ENCODE measurements at places on chromosomes 3 and 15. TPM values are rescaled to one million over a fixed set of nuclear protein-coding genes. Genes with fewer than 3 reads are reported as not detected.
A peak's percentile ranks its signal among the peaks of the same experiment; 100 is the strongest.

MASP1 gene
- not detected for total RNA-seq

ITIH3 gene
- not detected for total RNA-seq

DPPA2 gene
- total RNA-seq: not detected

ALDH1A2 gene
- total RNA-seq: 0.83 TPM

RETNLB gene
- not detected for total RNA-seq

DNA sequence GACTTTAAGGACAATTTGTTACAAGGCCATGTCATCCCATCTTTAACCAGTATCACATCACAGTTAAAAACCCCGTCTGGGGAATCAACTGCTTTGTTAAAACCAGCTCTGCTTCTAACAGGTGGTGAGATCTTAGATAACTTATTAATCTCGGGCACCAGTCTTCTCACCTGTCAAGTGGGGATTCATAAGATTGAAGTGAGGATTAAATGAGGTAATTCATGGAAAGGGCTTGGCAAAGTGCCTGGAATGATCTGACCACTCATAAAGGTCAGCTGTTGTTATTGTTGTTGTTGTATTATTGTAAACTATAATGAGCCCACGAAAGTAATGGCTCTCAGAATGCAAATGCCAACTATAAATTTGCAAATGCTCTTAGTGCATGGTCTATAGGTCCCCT is 30.1 kb upstream of the SLC24A5 start:
- no peak for DNase-seq

- DNase-seq: no peak
Measured at GRCh38 chr15:39874890-39875549, 45.0 kb downstream of the GPR176 start.

DNA sequence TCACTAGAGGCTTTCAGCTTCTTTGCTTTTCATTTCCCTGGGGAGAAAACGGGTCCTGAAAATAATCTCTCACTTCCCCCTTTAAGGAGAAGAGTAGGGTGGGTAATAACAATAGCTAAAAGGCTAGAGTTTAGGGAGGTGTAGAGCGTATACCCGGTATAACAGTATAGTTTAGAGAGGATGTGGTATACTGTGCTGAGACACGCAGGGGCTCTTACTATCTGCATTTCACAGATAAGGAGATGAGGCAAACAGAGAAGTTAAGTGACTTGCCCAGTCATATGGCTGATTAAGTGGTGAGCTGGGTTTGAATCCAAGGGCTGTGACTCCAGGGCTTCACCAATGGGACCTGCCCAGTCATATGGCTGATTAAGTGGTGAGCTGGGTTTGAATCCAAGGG is 15.0 kb upstream of the KCNMB3 start:
- no peak for DNase-seq

GRCh38 chr15:92627014-92627413 is 28.6 kb downstream of the FAM174B start:
- DNase-seq: no peak

DNA sequence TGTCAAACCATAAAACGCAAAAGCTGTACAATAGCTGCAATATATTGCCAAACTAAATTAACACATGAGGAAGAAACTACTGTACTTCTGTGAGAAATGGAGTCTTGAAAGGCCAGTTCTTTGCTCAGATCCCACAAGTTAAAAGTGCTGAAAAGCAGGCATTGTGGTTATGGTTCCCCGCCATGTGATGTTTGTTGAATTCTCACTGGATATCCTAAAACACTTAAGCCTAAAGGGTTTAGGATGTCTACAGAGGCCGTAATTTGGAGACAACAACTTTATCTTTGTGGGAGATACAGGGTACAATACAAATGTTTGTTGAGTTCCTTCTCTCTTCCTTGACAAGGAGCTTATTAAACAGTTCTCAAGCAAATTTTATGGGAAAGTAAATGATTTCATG is 53.2 kb downstream of the TMEM212 start:
- DNase-seq: no peak

DNA sequence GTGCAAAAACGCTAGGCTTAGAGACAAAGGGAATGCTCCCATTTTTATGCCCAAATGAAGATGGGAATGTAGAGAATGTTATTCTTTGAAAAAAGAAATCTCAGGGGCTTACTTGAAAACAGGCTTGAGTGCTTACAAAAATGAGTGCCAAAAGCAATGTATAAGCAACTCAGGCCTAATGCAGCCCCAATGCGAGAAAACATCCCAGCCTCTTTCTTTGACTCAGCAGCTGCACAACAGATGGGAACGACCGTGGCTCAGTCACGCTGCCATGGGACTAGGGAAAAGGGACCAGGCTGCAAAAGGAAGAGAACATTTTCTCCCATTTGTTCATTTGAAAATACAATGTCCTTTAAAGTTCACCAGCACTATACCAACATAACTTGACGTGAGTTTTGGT is 246.4 kb upstream of the LRIG1 start:
- DNase-seq: no peak

DNA sequence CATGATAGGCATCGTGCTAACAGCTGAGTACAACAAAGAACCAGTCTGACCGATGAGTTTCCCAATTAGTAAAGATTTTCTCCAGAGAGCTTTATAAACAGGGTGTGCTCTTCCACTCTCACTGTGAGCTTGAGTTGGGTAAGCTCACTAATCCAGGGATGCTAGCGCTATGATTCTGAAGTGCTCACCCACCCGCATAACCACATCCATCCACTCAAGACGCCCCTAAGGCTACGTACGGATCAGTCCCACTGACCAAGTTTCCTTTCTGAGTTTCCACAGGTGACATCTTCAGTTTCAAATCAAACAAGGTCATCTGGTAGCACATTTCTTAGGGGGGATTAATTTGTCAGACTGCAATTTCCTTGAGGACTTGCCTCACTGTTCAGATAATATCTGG is 141.1 kb upstream of the ABI3BP start:
- DNase-seq: no peak

DNA sequence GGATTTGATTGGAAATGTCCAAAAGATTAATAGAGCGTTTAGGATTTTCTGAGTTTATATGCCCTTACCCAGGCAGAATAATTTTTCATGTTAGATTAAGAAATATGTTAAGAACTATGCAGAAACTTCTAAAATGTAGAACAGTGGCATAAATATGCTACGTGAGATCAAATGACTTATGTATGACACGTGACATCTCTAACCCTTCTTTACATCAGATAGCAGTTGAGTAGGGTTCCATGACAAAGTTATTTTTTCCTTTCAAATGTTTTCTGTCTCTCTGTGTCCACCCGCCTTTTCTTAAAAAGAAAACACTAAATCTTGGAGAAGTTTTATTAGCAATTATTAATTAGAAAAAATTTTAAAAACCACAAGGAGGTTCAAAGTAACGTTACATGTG is 8.6 kb upstream of the TFG start:
- no peak for DNase-seq

GRCh38 chr15:64092864-64093626 is 593 bp downstream of the CIAO2A start:
- DNase-seq: peak; percentile 51
